Sigmoid colon (tissue), 7 donors: ENCODE measurements at places on chromosomes 2 and 18. TPM values are rescaled to one million over a fixed set of nuclear protein-coding genes. Genes with fewer than 3 reads are reported as not detected.

Gene FAM110C
- total RNA-seq = 0.41 TPM

Gene TEX44
- not detected for total RNA-seq

Gene SERTAD2
- 7.2 TPM for total RNA-seq

Gene C2orf81
- 2.2 TPM for total RNA-seq

Gene KLHL30
- 3.6 TPM for total RNA-seq

Gene TUBA4B
- not detected for total RNA-seq

Gene G6PC2
- not detected for total RNA-seq

Gene MYO1B
- total RNA-seq = 9.7 TPM

Gene VWC2L
- not detected for total RNA-seq

Gene SIGLEC15
- total RNA-seq = 0.16 TPM

Gene REG1A
- not detected for total RNA-seq

Gene HOXD10
- 19.3 TPM for total RNA-seq

Gene TWIST2
- 92.2 TPM for total RNA-seq

Gene HOXD12
- total RNA-seq = not detected

Gene ATP8B1
- total RNA-seq = 8.1 TPM

Gene CRYBA2
- not detected for total RNA-seq

Gene ANKRD53
- 1.1 TPM for total RNA-seq

Gene TMEM247
- total RNA-seq = not detected

Gene DUSP2
- 3.0 TPM for total RNA-seq

Gene NEURL3
- not detected for total RNA-seq

Gene SCYGR4
- not detected for total RNA-seq

Gene CRYGC
- total RNA-seq = not detected

Gene ALKAL2
- 2.5 TPM for total RNA-seq
